ENCODE measurements at places on chromosomes 4 and X.

GRCh38 chrX:123185721-123186120 lies 1.6 kb downstream of the GRIA3 start:
- no peak for DNase-seq

- DNase-seq: no peak
Measured at GRCh38 chr4:109472343-109472761, 38.7 kb downstream of the SEC24B start.

- DNase-seq: no peak
Measured at GRCh38 chrX:151488677-151489076, 74.8 kb upstream of the PASD1 start.

- DNase-seq: no peak
Measured at GRCh38 chrX:38268011-38268410, 47.3 kb upstream of the SRPX start.

DNA sequence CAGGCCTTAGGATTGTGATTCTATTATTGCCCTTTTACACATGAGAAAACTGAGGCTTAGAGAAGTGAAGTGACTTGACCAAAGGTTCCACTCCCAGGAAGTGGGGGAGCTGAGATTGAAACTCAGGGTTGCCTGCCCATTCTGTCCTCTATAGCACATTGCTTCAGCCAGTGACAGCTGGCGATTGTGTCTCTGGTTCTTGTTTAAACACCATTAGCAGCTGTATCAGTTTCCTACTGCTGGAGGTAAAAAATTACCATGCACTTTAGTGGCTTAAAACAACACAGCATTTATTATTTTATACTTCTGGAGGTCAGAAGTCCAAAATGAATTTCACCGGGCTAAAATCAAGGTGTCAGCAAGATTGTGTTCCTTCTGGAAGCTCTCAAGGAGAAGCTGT lies 205.8 kb upstream of the MAMLD1 start:
- no peak for DNase-seq

DNA sequence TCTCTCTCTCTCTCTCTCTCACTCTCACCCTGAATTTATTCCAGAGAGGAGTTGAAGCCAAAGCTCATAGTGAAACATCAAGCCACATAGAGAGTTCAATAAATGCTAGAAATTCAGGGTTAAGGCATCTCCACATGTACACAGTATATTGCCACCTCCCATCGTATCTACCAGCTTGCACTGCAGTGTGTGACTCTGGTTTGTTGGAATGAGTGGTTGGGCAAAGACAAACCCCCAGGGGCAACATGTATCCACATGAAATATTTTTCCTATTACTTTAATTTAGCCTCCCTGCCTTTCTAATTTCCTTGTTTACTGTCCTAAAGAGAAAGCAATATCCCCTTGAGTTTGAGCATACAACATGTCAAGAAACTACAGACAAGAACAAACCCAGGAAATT lies 247.3 kb downstream of the SPATA18 start:
- no peak for DNase-seq

GRCh38 chr4:101205916-101206315 lies 141.4 kb downstream of the PPP3CA start:
- peak; percentile 31 for DNase-seq

- DNase-seq: peak; percentile 24
Measured at GRCh38 chr4:128863312-128864075, 54.0 kb downstream of the JADE1 start.

GRCh38 chr4:40887764-40888131 lies 138.0 kb downstream of the NSUN7 start:
- no peak for DNase-seq

DNA sequence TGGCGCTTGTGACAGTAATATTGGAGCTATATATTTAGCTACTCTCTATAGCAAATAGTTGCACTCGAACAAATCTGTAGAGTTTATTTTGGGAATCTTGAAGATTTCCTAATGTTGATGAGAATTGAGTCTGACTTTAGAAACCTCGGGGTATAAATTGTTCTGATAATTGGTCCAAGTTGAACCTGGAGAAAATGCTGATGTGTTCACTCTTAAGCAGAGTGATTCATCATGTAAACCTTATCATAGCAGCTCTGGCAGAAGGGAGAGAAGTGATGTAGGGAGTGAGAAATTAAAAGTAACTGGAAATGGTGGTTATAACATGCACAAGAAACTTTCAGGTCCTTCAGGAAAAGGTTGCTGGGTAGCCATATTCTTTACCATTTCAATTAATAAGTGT lies 16.4 kb upstream of the SLC4A4 start:
- no peak for DNase-seq

DNA sequence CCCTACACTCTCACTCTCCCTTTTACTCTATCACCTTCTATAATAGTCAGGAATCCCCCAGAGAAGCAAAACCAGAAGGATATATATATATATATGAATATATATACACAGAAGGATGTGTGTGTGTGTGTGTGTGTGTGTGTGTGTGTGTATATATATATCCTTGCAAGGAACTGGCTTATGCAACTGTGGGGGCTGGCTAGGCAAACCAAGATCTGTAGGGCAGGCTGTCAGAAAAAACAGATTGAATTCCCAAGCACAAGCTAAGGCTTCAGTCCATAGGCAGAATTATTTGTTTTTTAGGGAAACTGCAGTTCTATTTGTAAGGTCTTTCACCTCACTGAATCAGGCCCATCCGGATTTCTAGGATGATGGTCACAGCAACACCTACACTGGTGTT lies 13.0 kb upstream of the KLHL2 start:
- DNase-seq: no peak

- no peak for DNase-seq
Measured at GRCh38 chr4:74793757-74794381, 454 bp downstream of the BTC start.

GRCh38 chr4:134636338-134637051 lies 434.9 kb upstream of the PABPC4L start:
- no peak for DNase-seq

DNA sequence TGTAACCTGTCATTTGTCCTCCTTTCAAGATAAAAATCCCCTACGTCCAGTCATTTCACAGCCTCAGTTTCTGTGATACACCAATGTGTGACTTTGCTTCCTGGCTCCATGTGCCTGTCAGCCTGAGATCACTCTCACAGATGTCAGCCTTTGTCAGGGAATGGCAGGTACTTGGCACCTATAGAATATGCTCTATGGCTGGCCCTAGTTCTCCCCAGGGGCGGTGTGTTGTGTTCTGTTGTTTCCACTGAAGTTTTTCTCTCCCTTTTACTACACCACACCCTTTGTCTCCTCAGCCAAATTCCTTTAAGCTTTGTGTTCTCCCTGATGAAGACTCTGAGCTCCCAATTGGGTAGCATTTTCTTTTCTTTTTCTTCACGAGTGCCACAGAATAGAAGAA lies 81.7 kb downstream of the ALPK1 start:
- DNase-seq: no peak

DNA sequence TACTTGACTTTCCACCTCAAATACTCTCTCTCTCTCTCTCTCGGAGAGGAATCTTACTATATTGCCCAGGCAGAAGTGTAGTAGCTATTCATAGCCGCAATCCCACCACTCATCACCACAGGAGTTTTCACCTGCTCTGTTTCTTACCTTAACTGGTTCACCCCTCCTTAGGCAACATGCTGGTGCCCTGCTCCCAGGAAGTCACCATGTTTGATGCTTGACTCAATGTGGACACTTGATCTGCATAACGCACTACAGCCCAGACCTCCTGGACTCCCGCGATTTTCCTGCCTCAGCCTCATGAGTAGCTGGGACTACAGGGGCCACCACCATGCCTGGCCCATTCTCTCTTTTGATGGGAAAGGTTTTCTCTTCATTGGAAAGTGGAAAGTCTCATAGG lies 271.8 kb downstream of the FBXW7 start:
- no peak for DNase-seq

DNA sequence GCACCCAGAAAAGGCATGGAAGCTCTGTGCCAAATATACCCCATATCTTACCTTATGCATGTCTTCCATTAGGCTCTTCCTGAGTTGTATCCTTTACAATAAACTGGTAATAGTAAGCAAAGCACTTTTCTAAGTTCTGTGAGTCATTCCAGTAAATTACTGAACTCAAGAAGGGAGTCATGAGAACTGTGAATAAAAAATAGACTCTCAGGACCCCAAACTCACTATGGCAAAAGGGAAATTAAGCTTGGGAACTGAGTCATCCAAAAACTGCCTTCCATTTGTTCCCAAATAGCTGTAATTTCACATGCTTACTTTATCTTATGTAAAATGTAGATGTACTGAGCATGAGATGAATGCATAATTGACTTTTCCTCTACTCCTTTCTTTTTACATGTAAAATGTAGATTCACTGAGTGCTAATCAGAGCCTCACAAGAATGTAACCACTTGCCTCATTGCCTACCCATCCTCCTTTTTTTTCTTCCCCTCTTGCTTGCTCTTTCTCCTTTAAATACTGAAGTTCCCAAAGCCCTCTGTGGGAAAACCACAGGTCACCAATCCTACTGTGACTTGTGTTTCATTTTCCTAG lies 8.1 kb downstream of the TCEAL3 start:
- DNase-seq: no peak

DNA sequence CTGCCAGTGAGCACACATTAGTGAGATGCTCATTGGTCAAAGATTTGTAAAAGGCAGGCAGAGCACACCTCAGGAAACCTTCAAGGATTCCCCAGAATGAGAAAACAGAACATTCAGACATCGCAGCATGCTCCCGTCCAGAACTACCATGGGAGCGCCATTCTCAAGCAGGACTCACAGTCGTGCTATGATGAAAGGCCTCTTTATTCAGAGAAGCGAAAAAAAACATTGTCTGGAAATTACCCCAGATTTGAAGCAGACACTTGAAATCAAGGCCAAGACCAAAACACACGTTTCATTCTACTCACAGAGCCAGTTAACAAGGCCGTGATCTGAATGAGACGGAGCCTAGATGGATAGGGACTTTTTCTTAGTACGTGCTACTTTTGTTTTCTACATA lies 961.8 kb upstream of the TENM3 start:
- DNase-seq: no peak

DNA sequence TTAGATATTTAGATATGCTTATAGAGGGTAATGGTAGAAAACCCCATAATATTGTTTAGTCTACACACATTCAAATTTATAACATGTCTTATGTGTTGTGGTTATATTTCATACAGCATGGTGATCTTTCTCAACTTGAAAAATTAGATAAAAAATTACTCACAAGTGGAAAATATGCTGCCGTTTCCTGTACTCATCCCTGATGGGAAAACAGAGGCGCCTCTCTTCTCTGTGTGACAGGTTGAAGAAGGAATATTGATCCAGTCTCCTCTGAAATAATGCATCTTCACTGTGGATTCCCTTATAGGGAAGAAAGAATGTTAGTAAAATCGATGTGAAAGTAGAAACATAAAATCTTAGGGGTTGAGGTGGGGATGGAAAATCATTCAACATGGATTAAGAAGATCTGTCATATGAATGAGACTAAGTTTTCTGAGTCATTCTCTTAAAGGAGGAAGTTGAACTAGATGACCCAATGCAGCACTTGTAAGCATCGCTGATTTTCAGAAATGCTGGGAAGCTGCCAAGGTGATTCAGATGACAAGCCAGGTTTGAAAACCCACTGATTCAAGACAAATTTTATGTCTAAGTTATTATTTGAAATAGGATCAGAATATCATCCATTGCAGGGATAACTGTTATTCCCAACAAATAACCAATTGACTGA lies 70.7 kb downstream of the ANKRD50 start:
- no peak for DNase-seq

DNA sequence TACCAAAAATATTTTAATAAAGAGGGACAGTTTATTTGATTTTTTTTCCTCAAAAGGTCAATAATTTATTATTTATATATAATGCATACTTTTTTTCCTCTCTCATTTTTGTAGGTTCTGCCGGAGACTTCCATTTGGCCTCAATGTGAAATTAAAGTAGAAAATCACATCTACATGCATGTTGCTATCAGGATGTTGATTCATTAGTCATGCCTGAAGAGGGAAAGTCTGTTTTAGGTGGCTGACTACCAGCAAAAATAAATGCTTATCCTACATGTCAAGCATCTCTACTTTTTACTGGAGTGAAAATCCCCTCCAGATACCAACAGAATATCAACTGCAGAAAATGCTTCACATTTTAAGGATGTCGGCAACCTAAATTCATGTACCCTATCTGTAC lies 41.5 kb downstream of the KIAA0232 start:
- no peak for DNase-seq

DNA sequence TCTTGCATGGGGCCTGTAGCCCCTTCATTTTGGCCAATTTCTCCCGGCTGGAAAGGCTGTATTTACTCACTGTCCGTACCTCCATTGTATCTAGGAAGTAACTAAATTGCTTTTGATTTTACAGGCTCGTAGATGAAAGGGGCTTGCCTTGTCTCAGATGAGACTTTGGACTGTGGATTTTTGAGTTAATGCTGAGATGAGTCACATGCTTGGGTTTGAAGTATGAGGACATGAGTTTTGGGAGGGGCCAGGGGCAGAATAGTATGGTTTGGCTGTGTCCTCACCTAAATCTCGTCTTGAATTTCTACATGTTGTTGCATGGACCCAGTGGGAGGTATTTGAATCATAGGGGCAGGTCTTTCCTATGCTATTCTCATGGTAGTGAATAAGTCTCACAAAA lies 407.6 kb upstream of the NDST3 start:
- DNase-seq: no peak

GRCh38 chr4:85478576-85478975 lies 3.6 kb downstream of the ARHGAP24 start:
- DNase-seq: no peak

DNA sequence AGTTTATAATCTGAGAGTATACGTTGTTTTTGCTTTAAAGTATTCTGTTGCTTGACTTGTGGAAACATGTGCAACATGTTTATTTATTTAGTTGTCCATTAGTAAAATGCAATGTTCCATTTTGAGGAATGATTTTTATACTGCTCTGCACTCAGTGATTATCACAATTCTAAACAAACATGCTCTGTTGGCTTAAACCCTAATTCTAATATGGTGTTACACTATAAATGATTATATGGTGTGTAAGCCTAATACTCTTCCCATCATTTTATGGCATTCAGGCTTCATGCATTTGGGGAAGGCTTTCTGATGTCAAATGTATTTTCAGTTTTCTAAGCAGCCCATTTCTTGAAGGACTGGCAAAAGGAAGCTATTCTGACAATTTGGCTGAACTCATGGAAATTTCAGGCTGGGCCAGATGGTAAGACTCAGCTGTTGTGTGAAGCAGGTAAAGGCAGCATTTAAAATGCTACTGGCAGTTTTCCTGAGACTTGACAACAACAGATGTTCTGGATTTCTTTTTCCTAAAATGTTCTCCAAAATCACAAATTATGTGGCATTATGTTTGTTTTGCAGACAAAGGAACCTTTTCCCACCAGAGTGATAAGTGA lies 336.7 kb upstream of the GNPDA2 start:
- no peak for DNase-seq

- DNase-seq: no peak
Measured at GRCh38 chr4:165175879-165176278, 31.5 kb upstream of the KLHL2 start.

All from stimulated activated CD8-positive, alpha-beta memory T cell treated with anti-CD3 and anti-CD28 coated beads, Interleukin-7, amount 100 ng/mL, for 4 hours (primary cell).